ENCODE measurements at places on chromosomes 5 and 9. TPM values are rescaled to one million over a fixed set of nuclear protein-coding genes. Genes with fewer than 3 reads are reported as not detected.

Gene SIT1
- not detected for total RNA-seq

GRCh38 chr5:73180566-73180965 lies 7.6 kb downstream of the TMEM174 start:
- no peak overlapping the region for H3K27ac ChIP-seq
- DNase-seq: peak; percentile 49
- H3K27me3 ChIP-seq: peaks cover 18% of the 10 kb centered on the region
- H3K4me3 ChIP-seq: no peak overlapping the region

Gene WWC1
- 10.3 TPM for total RNA-seq

Gene SHLD3
- 3.9 TPM for total RNA-seq

DNA sequence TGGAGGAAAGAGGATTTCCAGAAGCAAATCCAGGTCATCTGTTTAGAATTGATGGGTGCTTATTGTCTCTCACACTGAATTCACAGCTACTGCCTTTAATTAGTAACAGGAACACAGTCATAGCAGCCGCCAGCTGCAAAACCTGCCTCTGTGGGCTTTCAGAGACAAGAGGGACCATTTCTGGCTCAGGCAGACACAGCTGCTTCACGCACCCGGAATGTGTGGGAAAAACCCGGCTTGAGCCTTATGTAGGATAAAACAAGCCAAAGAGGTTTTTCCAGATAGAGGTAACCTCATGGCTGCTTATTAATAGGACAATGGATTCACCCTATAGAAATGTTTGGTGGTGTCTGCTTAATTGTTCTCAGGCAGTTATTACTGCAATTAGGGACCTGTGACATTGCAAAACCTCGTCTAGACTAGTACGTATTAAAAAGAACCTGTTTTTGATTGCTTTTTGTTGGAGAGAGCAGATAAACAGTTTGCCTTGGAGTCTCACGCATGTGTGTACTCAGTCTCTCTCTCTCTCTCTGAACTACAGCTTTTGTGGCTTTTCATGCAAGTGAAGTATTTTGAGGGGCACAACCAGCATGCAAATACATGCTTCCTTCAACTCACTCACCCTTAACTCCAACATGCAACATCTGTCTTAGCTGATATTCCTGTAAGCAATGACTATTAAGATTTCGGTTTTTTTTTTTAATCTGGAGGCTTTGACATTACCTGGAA lies 302.7 kb downstream of the PLK2 start:
- H3K4me3 ChIP-seq: no peak overlapping the region
- peak; percentile 53 for DNase-seq
- no peaks in the 10 kb centered on the region for H3K4me1 ChIP-seq
- H3K27ac ChIP-seq: no peak overlapping the region

Gene JAKMIP2
- not detected for total RNA-seq

DNA sequence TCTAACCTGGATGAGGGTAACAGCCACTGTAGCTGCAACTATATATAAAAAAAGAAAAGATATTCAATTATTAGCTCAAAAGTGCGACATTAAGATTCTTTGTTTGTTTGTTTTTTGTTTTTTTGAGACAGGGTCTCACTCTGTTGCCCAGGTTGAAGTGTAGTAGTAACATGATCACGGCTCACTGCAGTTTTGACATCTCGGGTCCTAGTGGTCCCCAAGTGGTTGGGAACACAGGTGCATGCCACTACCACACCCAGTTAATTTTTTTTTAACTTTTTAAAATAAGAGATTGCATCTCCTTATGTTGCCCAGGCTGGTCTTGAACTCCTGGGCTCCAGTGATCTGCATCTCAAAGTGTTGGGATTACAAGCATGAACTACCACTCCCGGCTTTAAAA lies 61.8 kb downstream of the MEF2C start:
- DNase-seq: no peak
- no peaks in the 10 kb centered on the region for H3K27me3 ChIP-seq
- peaks cover 4% of the 10 kb centered on the region for H3K4me1 ChIP-seq
- H3K4me3 ChIP-seq: no peak overlapping the region
- H3K27ac ChIP-seq: no peak overlapping the region

Gene WNT8A
- total RNA-seq: not detected

Gene FRMD3
- total RNA-seq: under 0.01 TPM

DNA sequence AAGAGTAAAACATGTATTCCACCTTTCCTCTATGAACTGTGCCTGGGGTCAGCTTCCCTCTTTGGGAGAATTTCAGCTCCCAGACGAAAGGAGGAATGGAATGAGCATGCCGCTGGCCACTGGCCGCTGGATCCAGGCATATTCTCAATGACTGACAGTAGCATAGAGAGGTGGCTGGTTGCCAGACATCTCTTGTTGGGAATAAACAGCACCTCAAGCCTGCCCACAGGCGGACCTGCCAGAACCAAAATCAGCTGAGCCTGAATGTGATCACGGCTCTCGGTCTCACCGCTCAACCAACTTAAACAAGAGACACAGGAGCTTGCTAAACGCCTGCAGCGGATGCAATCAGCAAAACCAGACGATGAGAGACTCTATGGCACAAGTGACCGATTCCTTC lies 20.6 kb downstream of the TBC1D9B start:
- H3K27me3 ChIP-seq: no peaks in the 10 kb centered on the region
- H3K36me3 ChIP-seq: peaks cover 82% of the 10 kb centered on the region
- no peaks in the 10 kb centered on the region for H3K4me1 ChIP-seq
- no peak for DNase-seq
- no peak overlapping the region for H3K27ac ChIP-seq

Gene ADAMTSL1
- 49.2 TPM for total RNA-seq

DNA sequence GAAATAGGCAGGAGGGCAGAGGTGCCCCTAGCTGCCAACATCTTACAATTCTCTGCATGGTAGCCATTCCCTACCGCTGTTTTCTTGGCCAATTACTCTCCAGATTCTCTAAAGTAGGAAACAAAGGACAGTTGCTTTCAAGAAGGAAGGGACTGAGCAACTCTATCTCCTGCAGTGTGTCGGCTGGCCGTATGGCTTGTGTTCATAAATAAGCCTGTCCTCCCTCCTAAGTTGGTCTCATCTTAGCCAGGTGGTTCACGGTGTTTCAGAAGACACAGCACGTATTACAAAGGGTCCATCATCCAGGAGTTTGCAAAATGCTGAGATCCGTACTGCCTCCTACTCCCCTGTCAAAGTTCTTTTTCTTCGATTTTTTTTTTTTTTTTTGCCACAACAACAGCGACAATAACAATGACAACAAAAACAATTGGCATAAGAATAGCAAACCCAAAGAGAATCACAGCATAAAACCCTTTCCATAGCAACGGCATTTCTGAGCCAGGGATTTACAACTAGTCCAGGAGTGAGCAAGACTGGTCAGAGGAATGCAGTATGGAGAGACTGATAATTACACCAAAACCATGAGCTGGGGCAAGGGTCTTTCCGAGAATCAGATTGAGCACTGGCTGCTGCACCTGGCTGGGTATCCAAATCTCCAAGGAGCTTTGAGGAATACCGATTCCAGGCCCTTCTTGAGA lies 212.8 kb downstream of the SLIT3 start:
- H3K4me3 ChIP-seq: no peak overlapping the region
- DNase-seq: no peak
- no peak overlapping the region for H3K27ac ChIP-seq
- H3K4me1 ChIP-seq: no peaks in the 10 kb centered on the region
- H3K27me3 ChIP-seq: no peaks in the 10 kb centered on the region
- H3K36me3 ChIP-seq: no peaks in the 10 kb centered on the region

DNA sequence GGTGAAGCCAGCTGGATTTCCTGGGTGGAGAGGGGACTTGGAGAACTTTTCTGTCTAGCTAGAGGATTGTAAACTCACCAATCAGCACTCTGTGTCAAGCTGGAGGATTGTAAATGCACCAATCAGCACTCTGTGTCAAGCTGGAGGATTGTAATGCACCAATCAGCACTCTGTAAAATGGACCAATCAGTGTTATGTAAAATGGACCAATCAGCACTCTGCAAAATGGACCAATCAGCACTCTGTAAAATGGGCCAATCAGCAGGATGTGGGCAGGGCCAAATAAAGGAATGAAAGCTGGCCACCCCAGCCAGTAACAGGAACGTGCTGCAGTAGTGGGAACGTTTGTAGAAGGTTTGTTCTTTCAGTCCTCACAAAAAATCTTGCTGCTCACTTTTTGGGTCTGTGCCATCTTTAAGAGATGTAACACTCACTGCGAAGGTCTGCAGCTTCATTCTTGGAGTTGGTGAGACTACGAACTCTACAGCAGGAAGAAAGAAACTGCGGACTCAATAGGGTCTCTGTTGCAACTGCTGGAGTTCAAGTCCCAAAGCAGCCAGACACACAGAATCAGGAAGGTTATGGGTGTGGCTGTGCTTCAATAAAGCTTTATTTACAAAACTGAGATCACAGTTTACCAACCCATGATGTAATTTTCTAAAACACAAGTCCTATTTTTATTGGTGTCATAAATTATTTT lies 145.7 kb upstream of the ERCC6L2 start:
- no peak overlapping the region for H3K27ac ChIP-seq
- no peaks in the 10 kb centered on the region for H3K36me3 ChIP-seq
- peaks cover 6% of the 10 kb centered on the region for H3K4me1 ChIP-seq
- no peak overlapping the region for H3K4me3 ChIP-seq

- no peaks in the 10 kb centered on the region for H3K36me3 ChIP-seq
- H3K4me1 ChIP-seq: peaks cover 3% of the 10 kb centered on the region
- no peak for DNase-seq
- H3K4me3 ChIP-seq: no peak overlapping the region
- peaks cover 3% of the 10 kb centered on the region for H3K27me3 ChIP-seq
These were observed 3.2 kb downstream of the ENTPD8 start for GRCh38 chr9:137437691-137438590.

- H3K36me3 ChIP-seq: no peaks in the 10 kb centered on the region
- H3K27ac ChIP-seq: no peak overlapping the region
- H3K4me1 ChIP-seq: no peaks in the 10 kb centered on the region
- H3K4me3 ChIP-seq: no peak overlapping the region
- DNase-seq: peak; percentile 38
These were observed 624.1 kb downstream of the ISL1 start for GRCh38 chr5:52007230-52007858.

Gene ABCA2
- 3.8 TPM for total RNA-seq

DNA sequence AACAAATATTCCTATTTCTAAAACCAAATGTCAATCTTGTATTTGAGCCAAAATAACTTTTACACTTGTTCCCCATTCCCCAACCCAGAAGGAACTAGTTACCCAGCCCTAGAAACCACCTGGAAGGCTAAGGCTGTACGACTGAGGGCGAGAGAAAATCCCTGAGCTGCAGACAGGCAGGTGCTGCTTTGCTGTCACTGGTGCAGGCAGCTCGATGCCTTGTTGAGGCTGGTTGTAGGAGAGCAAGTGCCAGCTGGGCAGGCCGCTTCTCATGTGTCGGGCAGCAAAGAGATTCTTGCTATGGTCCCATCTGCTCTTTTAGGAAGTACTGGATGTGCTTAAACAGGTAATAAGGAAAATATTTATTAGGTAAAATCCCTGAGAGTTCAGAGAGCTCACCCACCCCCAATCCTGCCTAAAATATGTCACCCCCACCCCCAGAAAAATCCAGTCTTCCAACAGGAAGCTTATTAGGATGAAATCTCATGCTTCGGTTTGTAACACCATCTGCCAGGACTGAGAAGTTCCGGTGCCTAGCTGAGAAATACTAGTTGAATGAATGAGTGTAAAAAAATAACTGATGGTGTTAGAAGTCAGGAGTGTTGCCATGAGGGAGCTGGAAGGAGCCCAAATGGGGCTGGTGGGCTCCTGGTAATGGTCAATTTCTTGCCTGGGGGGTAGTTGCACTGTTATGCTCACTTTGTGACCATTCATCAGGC lies 91.1 kb upstream of the DMRT1 start:
- no peaks in the 10 kb centered on the region for H3K27me3 ChIP-seq
- no peak overlapping the region for H3K4me3 ChIP-seq
- peaks cover 16% of the 10 kb centered on the region for H3K4me1 ChIP-seq

GRCh38 chr5:89840906-89841305 lies 568.6 kb downstream of the CETN3 start:
- no peaks in the 10 kb centered on the region for H3K36me3 ChIP-seq
- H3K4me3 ChIP-seq: no peak overlapping the region
- no peaks in the 10 kb centered on the region for H3K4me1 ChIP-seq
- no peaks in the 10 kb centered on the region for H3K27me3 ChIP-seq

DNA sequence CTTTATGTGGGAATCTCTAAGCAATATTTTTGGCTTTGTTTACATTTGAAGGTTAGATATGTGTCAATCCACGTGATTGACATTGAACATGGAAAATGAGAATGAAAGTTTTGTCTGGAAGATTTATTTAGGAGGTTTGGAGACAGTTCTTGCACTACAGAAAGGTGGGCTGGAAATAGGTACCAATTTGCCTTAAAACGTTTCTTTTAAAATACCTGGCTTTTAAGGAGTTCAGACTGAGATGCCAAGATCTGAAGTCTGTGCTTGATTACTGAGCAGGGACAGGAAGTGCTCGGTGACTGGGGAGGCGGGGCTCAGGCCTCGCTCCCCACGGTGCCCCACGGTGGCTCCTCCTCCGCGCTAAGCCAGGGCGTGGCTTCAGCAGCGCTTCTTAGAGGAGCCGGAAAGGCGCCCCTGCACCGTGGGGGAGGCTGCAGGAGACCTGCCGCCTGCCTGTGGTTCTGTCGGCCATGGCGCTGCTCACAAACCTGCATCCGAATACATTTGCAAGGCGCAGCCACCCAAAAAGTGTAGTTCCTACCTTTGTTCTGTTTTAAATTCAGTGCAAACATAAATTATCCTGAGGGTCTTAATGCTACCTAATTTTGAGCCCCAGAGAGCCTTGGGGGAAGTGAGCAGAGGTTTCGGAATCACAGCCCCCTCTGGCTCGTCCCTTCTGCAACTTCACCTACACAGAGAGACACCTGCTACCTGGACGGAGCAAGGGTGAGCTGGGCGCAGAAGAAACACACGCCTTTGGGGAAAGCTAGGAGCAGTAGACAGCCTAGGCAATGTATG lies 49.2 kb downstream of the USP20 start:
- no peak overlapping the region for H3K27ac ChIP-seq
- peaks cover 29% of the 10 kb centered on the region for H3K36me3 ChIP-seq
- no peak overlapping the region for H3K4me3 ChIP-seq
- H3K27me3 ChIP-seq: no peaks in the 10 kb centered on the region
- DNase-seq: peak; percentile 71
- H3K4me1 ChIP-seq: peaks cover 28% of the 10 kb centered on the region

Gene PCDHGA12
- 9.7 TPM for total RNA-seq

DNA sequence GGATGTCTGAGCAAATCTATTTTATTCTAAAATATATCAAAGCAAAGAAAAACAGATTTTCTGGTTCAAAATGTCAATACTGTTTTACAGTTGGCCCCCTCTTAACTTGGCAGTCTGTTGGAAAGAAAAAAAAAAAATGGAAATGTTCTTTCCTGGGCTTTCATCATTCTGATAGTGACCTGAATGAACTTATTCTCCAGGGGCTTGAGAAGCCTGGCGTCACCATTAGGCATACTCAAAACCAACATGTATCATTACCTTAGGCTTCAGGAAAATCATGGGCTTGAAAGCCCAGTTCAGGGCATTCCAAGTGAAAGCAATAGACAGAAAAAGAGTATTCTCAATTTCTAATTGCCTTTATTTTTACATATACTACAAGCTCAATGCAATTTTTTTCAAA lies 283.7 kb upstream of the PUM3 start:
- no peak overlapping the region for H3K27ac ChIP-seq
- H3K4me1 ChIP-seq: no peaks in the 10 kb centered on the region
- H3K27me3 ChIP-seq: no peaks in the 10 kb centered on the region
- DNase-seq: no peak
- H3K4me3 ChIP-seq: no peak overlapping the region
- H3K36me3 ChIP-seq: no peaks in the 10 kb centered on the region

Data from IMR-90 (cell line).